ENCODE measurements at places on chromosomes 4 and X.

GRCh38 chr4:1337376-1337831 lies 9.6 kb upstream of the UVSSA start:
- peak; percentile 45 for DNase-seq

GRCh38 chr4:173486714-173487392 lies 43.2 kb downstream of the HAND2 start:
- no peak for DNase-seq

DNA sequence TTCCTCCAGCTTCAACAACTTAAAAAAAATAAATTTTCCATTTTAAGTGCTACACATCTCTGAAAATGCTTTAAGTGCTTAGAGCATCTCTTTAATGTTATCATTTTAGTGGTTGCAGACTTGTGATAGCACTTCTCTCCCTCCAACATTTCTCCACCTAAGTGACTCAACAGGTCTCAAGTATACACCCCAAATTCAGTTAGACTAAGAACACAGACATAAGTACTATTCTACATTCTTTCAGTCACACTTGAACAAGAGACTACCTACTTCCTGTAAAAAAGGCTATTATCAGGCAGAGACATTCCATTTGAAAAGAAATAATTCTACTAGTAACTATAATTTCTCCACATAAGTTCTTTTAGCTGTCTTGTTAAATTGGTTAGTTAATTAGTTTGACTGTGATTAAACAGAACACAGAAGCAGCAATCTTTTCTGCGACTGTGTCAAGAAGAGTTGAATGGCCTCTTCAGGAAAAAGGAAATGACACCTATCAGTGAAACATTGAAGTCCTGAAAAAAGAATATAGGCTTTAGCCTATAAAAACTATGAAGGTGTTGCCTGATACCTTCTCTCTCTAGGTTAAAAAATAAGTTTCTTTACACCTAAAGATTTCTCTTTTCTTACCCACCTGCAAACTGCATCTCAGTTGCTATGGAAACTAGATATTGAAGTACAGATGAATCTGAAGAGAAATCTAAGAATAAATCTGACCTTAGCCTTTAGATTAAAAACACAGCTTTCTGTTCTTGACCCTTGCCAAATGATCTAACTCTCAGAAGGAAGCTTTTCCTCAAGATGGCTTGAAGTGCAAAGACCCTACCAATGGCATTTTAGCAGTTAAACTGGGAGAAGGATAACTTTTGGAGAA lies 18.0 kb downstream of the NAF1 start:
- DNase-seq = no peak

- DNase-seq = no peak
Observed at GRCh38 chr4:88381123-88381522, 2.5 kb downstream of the HERC6 start.

GRCh38 chrX:42248226-42248625 lies 324.9 kb upstream of the CASK start:
- no peak for DNase-seq

DNA sequence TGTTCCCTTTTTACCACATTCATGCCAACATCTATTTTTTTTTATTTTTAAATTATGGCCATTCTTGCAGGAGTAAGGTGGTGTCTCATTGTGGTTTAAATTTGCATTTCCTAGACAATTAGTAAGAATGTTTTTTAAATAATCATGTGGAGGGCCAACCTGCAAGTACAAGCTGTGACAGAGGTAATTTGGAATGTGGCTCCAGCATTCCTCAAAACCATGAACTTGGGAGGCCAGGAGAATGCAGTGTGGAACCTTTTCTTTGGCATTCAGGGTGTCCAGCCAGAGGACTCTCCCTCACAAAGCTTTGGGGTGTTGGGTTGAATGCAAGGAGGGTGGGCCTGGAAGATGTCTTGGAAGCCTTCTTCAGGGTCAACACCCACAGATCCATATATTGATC lies 7.3 kb upstream of the TMEM185A start:
- DNase-seq = no peak

GRCh38 chrX:45527834-45528233 lies 327.2 kb upstream of the DIPK2B start:
- DNase-seq = no peak

DNA sequence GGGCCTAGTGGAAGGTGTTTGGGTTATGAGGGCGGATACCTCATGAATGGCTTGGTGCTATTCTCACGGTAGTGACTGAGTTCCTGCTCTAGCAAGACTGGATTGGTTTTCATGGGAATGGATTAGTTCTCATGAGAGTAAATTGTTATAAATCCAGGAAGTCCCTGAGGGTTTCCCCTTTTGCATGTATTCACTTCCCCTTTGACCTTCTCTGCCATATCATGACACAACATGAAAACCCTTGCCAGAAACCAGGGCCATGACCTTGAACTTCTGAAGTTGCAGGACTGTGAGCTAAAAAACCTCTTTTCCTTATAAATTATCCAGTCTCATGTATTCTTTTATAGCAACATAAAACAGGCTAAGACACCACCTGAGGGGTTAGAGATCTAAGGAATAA lies 529.7 kb upstream of the RPS6KA3 start:
- DNase-seq = no peak

DNA sequence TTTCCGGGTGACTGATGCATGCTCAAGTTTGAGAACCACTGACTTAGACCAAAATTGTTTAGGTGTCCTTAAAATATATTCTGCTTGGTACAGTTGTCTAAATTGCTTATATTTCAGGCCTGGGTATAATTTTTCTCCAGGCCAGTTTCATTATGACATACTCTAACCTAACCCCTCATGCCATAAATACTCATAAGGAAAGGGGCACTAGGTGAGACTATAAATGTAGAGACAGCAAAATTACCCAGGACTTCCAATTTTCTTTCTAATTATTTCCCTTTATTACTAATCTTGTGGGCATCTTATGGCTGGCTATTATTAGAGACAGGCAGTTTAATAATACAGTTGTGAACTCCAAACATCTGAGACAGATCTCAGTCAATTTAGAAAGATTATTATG lies 150.2 kb downstream of the RRAGB start:
- DNase-seq = no peak

DNA sequence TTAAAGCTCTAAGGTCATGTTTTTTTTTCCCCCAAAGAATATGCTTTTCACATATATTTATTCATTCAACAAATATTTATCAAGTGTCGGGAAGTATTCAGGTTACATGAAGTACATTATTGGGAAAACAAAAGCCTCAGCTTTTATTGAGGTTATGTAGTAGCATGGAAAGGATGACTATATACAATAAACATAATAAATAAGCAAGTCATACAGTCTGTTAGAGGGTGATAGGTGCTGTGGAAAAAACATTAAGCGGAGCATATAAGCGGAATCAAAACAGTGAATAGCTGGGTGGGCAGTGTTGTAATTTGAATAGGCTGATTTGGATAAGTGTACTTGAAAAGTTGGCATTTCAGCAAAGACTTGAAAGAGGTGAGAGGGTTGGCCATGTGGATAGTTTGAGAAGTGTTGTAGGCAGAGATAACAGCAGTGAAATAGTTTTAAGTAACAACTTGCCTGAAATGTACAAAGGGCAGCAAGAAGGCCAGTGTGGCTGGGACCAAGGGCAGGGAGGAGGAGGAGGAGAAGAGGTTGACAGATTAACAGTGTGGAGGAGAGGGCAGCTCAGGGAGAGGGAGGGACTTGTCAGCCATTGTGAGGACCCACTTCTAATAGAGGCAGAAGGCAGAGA lies 558.7 kb downstream of the SPRY1 start:
- no peak for DNase-seq

- DNase-seq = no peak
Observed at GRCh38 chr4:74541667-74542066, 96.7 kb downstream of the AREG start.

DNA sequence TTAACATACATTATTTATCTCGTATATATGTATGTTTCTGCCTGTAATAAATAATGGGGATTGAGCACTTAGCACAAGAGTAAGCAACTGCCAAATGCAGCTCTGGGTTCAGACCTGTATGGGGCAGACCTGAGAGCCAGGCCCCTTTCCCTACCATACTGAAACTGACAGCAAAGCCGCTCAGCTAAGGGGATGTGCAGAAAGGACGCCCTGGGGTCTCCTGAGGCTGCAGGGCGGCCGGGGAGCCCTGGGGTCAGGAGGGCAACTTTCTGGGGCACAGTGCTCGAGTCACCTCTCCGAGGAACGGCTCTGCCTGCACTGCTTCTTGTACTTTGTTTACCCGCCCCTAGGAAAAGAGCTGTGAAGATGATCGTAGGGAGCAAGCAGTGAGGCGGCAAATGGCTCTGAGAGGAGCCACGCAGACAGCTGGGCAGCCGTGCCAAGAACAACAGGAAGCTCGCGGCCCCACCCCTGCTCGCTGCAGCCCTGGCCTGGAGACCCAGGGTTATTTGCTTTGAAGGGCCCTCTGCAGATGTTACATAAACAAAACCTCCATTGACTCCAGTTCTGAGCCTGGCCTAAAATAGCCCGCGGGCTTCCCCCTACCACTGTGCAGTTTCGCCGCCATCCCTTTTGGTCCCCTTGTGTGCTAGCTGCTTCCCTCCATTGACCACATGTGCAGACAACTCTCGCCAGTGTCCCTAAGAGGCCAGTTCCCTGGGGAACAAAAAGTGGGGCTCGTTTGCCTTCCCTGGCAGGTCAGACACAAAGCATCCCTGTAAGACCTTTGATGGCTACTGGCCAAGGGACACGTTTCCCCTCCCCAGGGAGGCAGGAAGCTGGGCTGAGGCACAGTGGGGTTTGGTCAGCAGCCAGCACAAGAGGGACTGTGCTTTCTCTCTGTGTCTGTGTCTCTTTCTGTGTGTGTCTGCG lies 111.3 kb upstream of the LNX1 start:
- DNase-seq = no peak

DNA sequence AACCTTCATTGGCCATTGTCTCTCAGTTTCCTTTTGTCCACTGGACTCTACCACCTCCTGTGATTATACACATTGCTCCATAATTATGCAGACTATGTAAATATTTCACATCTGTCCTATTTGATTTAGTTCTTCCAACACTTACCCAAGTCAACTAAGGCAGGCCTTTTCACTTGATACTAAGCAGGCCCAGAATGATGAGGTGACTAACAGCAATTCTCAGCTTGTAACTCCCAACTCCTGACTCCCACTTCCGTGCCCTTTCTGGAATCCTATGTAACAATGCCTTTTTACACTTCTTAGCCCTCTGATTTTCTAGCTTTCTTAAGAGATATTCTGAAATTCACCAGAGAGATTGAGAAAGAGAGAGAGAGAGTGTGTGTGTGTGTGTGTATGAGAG lies 6.6 kb downstream of the PAK3 start:
- DNase-seq = no peak

- DNase-seq = no peak
Observed at GRCh38 chr4:13580036-13580435, 35.7 kb upstream of the NKX3-2 start.

DNA sequence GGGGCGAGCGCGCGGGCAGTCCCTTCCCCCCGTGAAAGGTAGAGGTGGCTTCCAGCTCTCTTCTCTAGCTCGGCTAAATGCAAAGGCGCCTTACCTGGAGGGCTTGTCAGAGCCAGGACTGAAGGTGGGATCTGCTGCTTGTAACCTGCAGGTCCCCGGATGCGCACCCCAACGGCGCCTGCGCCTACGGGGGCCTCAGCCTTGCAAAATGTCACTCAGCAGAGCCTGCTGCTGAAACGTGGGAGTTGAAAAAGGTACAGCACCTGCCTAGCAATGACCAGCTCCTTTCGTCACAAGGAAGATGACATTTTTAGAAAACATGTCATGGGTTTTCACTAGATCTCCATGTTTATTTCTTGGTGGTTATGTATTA lies 583 bp downstream of the ABHD18 start:
- peak; percentile 54 for DNase-seq

DNA sequence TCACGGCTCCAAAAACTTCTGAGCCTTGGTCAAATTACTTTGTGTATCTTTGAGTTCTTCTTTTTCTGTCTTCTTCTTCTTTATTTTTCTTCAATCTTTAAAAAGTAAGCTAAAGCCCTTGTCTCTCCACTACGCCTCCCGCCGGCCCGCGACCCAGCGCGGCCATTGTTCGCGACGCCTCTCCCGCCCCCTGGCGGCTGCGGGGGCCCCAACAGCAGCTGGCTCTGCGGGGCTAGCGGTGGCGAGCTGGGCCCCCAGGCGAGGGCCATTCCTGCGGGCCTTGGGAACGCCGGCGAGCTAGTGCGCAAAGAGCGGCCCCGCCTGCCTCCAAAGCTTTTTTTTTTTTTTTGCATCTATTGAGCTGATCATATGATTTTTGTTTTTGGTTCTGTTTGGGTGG lies 119.1 kb downstream of the TGIF2LX start:
- no peak for DNase-seq

DNA sequence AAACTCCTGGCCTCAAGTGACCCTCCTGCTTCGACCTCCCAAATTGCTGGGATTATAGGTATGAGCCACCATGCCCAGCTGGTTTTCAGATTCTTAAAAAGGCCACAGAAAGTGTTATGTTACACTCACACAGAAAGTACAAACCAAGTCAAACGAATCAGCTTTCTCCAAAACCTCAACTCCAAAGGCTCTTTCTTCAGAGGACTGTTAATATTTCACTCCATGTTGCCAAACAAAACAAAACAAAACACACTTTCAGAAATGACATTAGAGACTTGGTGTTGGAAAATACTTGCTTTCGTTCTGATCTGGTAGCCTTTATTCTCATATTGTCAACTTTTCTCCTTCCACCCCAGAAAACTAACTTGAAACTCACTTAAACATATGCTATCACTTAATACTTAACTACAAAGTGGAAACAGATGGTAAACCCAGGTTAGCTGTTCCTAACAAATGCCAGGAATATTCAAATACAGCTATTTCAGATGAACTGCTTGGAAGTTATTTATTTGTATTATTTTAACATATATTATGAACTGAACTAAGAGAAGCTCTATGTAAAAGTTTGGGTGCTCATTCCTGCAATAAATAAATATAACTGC lies 34.7 kb downstream of the RLIM start:
- no peak for DNase-seq

DNA sequence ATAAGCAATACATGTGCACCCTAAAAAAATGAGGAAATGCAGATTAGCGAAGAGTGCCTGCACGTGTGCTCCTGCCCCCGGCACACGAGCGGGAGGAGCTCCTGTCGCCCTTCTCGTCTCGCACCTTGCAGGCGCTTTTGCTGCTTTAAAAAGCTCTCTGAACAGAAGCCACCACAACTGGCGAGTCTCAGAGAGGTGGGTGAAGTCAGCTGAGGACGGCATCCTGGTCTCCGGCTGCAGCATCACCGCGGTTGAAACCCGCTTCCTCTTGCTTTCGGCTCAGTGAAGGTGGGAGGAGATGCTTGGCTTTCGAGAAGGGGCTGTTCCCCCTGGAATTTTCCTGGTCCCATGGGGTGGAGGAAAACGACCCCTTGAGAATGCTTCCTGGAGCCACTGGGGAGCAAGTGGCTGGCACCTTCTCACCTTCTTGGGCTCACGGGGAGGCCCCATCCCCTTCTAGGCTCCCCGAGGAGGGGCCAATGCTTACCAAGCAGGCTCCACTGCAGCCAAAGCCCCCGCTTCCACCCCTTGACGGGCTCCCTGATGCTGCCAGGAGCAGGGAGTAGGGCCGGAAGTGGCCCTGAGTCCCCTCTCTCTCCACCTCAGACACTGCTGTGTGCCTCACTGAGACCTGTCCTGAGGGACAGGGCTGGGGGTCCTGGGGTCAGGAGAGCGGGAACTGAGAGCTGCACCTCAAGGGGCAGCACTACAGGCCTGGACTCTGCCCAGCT lies 29.2 kb upstream of the MXD4 start:
- DNase-seq = no peak
